ENCODE measurements at places on chromosomes 5 and 9.

DNA sequence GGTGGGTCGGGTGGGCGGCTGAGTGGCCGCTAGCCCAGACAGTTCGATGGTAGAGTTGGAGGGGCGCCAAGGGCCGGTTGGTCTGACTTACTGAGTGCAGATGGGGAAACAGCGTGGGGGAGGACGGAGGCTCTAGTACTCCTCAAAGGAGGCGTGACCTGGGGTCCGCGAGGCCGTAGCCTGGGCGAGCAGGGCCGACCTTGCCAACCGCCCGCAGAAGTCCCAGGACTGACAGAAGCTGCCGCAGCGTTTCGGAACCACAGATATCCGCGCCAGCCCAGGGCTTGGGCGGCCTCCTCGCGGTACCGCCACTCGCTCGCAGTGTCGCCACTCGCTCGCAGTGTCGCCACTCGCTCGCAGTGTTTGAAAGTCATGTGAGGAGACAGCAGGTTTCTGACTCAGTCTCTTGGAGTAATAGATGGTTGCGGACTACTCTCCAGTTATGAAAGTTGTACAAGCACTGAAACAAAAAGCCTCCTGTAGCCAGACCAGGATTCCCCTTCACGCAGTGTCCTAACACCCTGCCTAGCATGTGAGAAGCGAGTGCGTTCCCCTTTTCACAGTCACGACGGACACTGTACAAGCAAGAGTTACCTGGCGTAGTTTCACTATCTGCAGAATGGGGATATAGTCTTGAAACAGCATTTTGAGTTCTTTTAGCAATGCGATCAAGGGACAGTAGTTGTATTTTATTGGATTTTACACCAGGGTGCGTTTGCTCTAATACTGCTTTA is 674 bp downstream of the TMEM38B start:
- peak; percentile 64 for DNase-seq

GRCh38 chr5:111453295-111453694 is 59.0 kb downstream of the STARD4 start:
- no peak for DNase-seq

DNA sequence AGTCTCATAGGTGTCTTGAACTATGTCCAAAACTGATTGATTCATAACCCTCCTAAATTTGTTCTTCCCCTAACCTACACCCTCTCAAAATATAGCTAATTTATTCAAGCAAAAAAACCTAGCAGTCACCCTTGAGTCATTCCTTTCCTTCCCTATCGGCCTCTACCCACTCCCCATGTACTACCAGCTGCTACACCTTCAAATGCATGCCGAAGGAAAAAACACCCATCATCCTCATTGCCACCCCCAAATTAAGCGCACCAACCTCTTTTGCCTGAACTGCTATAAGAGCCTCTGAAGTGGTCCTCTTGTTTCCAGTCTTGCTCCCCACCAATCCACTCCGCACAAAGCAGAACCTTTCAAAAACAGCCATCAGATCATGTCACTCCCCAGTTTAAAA is 12.6 kb downstream of the LIFR start:
- no peak for DNase-seq

GRCh38 chr9:109600142-109600541 is 102.0 kb upstream of the PTPN3 start:
- DNase-seq = no peak

GRCh38 chr5:65418661-65419060 is 63.1 kb downstream of the ADAMTS6 start:
- no peak for DNase-seq

DNA sequence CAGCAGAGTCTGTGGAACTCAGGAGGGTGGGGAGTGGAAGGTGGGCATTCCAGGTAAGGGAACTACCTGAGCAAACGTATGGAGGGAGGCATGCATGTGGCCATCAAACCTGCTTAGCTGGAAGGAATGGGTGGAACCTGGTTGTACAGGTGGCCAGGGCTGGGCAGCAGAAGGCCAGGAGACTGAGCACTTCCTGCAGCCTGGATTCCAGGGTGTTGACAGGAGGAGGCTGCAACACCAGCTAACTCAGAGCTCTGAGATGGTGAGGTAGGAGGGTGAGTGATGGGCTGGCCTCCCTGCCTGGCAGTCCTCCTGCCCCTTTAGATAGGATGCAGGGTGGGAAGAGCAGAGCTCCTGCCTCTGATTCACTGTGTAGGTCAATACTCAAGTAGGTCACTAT is 92.5 kb upstream of the CPEB4 start:
- no peak for DNase-seq

- DNase-seq = no peak
Observed at GRCh38 chr5:59238126-59238902, 655.2 kb downstream of the PDE4D start.

GRCh38 chr5:179585941-179586401 is 35.6 kb downstream of the RUFY1 start:
- DNase-seq = no peak

DNA sequence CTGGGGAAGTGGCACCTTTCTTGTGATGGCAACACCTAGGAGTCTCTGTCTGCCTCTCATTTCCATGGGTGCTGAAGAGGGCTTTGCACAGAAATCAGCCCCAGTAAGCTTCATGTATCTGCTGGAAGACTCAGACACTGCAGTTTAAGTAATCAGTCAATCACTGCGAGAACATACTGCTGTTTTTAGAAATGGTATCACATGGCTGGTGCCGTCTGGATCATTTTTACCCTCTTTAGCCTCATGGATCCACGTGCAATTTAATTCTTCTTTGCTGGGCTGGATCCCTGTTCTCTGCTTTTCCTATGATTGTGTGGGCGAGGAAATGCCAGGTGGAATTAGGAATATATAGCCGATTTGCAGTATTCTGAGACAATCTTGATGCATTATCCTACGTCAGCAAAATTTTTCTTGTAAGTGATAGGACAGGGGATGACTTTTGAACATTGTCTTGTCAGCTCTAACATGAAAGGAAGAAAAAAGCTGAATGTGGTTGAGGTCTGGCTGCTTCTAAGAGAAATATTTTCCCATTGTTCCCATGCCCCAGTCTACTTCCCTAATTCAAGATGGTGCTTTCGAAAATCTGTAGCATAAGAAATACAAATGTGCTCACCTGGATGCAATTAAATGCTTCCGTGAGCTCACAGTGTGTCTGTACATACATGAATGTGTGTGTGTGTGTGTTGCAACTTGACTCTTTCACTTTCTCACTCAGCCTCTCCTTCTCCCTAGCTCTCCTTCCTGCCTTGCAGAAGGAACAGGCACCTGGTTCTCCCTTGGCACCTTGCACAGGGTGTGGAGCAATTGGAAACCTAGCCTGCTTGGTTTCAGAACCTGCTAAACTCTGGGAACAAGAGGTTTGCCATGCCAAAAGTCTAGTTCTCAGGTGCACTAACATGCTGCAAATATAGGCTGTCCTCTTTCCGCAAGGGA is 281.6 kb downstream of the NTRK2 start:
- DNase-seq = no peak

DNA sequence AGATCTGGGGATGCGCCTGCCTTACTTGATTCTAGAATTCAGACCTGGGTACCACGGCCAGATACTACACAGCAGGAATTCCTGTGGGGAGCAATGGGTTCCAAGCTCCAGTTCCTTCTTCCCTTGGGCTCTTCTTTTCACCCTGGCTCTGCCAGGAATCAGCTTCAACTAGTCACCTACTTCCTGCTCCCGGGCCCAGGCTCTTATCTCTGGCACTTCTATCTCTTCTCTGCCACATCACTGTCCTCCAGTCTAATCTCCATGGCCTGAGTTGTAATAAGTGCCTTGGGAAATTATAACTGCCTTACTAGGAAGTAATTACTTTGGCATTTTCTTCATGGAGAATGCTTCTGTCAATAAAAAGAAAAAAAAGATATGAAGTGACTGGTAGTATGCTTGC is 26.2 kb upstream of the SERINC5 start:
- no peak for DNase-seq

GRCh38 chr9:108113596-108113995 is 624.0 kb upstream of the KLF4 start:
- DNase-seq = no peak

GRCh38 chr9:132162764-132163456 is 1.1 kb downstream of the NTNG2 start:
- no peak for DNase-seq

DNA sequence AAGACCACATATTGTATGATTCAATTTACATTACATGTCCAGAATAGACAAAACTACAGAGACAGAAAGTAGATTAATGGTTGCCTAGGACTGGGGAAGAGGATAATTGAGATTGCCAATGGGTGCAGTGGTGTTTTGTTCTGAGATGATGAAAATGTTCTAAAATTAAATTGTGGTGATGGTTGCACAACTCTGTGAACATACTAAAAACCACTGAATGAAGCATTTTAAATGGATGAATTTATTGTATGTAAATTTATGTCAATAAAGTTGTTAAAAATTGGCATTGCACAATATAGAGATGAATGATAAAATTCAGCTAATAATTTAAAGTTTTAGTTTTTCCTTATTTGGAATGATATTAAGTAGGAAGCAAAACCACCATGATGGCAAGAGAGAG is 109.5 kb upstream of the NR4A3 start:
- no peak for DNase-seq

- DNase-seq = peak; percentile 62
Observed at GRCh38 chr5:95892784-95893354, 68.8 kb downstream of the ELL2 start.

DNA sequence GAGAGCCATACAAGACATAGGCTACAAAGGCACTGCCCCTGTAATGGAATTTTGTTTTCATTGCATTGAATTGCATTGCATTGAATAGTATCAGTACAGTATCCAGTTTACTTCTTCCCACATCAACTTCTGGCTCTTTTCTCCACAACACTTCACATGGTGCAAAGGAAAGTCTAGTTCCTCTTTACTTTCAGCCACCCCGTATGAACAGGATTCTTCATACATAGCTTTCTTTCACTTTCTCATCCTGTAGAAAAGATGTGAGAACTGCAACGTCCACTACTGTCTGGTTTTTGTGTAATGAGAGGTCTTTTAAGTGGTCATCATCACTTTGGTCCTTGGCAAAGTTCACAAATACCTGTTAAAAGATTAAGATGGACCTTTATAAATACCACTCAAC is 20.2 kb downstream of the NIPSNAP3B start:
- DNase-seq = peak; percentile 39

DNA sequence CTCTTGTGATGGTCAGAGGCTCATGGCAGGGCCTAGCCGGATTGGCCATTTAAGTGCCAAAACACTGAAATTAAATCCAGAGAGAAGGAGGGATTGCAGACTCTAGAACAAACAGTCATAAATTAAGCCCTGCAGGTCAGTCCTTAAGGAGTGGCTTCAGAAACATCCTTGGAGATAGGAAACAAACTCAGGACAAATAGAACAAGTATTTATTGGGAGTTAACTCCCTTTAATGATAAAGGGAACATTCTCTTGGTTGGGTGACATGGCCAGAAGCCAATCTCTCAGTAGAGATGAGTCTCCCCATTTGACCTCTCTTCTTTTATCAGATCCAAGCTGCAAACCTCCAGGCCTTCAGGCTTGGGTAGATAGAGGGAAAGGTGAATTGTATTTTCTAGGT is 17.4 kb downstream of the PCSK5 start:
- no peak for DNase-seq

DNA sequence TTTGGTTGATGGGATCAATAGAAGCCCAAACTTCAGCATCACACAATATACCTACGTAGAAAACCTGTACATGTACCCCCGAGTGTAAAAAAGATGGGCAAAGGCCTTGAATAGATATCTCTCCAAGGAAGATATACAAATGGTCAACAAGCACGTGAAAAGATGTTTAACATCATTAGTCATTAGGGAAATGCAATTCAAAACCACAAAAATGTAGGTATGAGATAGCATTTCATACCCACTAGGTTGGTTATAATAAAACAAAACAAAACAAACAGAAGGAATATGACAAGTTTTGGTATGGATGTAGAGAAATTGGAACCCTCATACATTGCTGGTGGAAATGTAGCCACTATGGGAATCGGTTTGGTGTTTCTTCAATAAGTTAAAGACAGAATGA is 33.1 kb upstream of the PPARGC1B start:
- no peak for DNase-seq

GRCh38 chr5:37892586-37892985 is 52.7 kb upstream of the GDNF start:
- no peak for DNase-seq

DNA sequence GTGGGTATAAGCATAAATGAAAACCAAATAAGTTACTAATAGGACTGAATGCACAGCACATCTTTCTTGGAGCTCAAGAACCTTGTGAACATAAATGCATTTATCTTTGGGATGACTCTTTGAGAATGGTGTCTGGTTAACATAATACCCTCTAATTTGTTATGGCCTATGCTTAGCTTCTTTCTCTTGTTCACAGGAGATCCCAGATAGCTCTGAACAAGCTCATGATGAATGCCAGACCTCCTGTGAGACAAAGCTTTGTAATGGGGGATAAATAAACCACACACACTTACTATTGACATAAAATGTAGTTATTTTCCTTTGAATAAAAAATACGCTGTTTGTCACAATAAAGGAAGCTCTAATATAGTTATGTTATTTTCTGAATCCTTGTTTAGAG is 111.5 kb downstream of the PSAT1 start:
- DNase-seq = no peak

GRCh38 chr5:150625831-150626746 is 14.4 kb upstream of the SYNPO start:
- no peak for DNase-seq

GRCh38 chr5:34551911-34552433 is 104.2 kb upstream of the RAI14 start:
- DNase-seq = no peak

- no peak for DNase-seq
Observed at GRCh38 chr9:131483319-131484050, 19.2 kb upstream of the POMT1 start.

GRCh38 chr9:124349267-124349666 is 66.0 kb downstream of the PSMB7 start:
- DNase-seq = no peak

GRCh38 chr5:124373883-124374282 is 372.6 kb downstream of the ZNF608 start:
- no peak for DNase-seq

DNA sequence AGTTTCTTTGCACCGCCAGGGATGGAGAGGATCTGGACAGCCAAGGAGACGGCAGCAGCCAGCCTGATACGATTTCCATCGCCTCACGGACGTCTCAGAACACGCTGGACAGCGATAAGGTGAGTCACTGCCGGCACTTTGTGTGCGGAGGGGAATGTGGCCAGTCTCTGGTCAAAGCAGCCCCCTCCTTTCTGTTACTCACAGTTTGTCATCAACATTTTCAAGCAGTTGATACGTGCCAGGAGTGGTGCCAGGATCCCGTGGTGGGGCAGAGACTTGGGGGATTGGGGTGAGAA is 175.1 kb upstream of the OTULINL start:
- no peak for DNase-seq

GRCh38 chr5:142872217-142872616 is 102.0 kb downstream of the ARHGAP26 start:
- no peak for DNase-seq

- DNase-seq = no peak
Observed at GRCh38 chr5:103210952-103211351, 47.6 kb upstream of the MACIR start.

GRCh38 chr9:124333203-124333579 is 75.4 kb downstream of the NEK6 start:
- no peak for DNase-seq

GRCh38 chr5:149638546-149639241 is 57.4 kb downstream of the ARHGEF37 start:
- no peak for DNase-seq

All from MM.1S (cell line).